HFF-Myc (cell line): ENCODE measurements at places on chromosomes 7 and 10.

DNA sequence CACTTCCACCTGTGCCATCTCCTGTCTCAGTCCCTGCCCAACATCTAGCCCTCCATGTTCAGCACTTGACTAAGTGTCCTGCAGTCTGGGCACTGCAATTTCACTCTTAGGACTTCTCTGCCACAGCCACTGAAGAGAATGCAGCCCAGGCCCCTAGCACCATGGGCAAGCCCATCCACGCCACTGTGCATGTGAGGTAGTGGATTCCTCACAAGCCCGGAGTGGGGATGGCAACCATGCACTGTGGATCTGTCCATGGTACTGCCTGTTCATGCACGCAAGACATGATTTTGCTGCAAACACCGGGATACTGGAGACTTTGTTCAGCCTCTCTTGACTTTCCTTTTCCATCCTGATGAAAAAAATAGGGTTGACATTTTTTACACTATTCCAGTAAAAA, 12.3 kb downstream of the DDC start:
- no peak for DNase-seq

DNA sequence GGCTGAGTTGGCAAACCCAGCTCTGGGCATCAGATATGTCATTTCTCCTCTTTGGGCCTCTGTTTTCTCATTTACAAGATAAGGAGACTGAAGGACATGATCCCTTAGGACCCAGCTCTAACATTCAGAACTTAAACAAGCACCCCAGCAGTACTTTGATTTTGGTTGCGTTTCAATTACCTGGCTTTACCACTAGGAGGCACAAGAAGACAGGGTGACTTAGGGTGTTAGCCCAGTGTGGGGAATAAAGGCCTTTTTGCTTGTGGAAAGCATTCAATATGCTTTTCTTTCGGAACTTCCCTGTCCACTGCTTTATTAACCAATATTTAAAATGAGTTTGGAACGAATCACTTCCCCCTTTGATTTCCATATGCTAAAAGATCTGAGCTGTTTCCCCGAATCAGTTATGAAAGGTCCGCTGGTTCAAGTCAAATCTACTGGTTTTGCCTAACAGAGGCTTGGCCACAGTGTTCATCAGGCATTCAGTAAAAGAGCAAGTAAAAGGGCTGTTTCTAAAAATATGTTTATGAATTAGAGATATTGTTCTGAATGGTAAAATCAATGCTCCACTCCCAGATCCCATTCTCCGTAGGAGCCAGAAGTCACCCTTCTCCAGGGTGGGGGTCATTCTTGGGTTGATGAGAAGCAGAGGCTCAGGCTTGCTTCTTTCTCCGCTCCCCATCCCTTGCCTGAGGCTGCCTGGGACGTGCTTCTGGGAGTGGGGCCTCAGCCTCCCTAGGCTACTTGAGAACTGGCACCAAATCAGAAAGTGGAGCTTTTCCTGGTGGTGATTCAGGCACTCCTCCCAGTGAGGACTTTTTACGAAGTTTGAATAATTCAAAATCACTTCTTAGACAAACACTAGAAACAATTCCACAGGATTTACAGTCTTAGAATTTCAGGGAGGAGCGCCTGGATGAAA, 105.5 kb downstream of the MYOF start:
- DNase-seq: peak; percentile 74

- DNase-seq: no peak
These were observed 87.8 kb downstream of the LANCL2 start for GRCh38 chr7:55452971-55453370.

GRCh38 chr7:71710442-71710841, 578.5 kb downstream of the GALNT17 start:
- no peak for DNase-seq

DNA sequence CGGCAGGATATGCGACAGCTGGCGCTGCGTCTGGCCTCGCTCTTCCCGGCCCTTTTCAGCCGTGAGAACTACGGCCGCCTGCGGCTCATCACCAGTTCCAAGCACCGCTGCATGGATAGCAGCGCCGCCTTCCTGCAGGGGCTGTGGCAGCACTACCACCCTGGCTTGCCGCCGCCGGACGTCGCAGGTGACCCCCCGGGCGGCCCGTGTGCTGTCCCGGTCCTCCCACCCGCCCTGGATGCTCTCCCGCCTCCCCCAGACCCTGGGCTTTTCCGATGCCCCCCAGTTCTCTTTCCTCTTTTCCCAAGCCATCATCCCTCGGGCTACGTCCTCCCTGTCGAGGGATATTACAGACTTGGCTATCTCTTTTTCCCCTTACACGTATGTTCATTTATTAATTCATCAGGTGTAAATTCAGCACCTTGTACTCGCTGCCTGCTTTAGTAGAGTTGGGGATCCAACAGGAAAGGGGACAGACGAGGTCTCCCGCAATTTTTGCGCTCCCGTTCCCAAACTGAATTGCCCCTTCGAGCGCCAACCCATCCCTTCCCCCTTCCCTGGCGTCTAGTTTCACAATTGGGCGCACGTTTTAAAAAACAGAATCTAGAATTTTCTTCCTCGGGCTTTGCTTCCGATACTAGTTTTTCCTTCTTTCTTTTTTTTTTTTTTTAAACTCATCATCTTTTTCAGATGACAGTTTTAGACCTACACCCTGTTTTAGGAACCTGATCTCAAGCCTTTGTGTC, 846 bp downstream of the MINPP1 start:
- no peak for DNase-seq

DNA sequence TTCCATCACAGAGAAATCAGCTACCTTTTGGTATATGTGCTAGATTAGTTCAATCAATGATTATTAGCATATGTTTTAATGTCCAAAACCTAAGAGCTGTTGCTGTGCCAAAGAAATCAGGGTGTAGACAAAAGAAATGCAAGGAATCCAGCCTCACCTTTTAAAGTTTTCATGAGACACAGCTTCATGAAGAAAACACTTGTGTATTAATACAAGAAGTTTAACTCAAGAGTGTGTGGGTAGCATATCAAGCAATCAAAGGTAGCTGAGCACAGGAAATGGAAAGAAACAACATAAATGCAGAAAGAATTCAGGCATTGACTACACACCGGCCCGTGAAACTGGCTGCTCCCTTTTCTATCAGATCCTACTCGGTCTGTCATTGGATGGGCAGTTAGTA, 76.0 kb upstream of the CAV2 start:
- DNase-seq: no peak

GRCh38 chr10:84336406-84337090, 8.2 kb downstream of the CCSER2 start:
- DNase-seq: no peak

GRCh38 chr7:18927134-18927533, 190.3 kb downstream of the TWIST1 start:
- DNase-seq: no peak

DNA sequence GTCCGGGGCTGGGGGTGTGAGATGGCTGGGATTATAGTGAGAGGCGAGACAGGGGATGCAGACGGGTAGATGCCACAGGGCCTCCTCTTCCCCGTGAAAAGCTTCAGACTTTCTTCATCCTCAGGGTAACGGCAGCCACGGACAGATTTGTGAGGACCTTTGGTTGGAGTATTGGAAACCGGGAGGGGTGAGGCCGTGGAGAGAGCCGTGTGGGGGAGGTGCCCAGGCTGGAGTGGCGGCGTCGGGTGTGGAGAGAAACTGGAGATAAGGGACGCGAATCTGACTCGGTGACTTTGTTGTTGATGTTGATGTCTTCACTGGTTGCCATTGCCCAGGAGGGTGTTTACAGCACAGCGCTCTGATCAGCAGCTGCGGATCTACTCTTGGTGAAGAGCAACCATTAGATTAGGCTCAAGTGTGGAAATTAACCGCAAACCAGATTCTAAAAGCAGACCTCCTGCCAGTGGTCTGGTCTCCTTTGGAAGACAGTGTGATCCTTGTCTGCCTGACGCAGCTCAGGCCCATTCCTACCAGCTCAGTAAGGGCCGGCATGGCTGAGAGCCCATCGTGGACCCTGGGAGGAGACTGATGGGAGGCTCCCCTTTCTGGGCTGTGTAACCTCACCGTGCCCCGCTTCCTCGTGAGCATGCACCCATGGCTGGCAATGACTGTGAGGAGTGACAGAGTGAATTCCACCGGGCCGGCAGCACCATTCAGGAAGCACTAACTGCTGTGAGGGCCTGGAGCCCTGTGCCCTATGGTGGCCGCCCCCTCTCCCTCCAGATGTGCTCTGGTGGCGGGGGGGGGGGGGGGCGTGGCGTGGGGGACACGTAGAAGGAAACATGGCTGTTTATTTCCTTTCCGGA, 90.3 kb downstream of the INPP5A start:
- peak; percentile 7 for DNase-seq

DNA sequence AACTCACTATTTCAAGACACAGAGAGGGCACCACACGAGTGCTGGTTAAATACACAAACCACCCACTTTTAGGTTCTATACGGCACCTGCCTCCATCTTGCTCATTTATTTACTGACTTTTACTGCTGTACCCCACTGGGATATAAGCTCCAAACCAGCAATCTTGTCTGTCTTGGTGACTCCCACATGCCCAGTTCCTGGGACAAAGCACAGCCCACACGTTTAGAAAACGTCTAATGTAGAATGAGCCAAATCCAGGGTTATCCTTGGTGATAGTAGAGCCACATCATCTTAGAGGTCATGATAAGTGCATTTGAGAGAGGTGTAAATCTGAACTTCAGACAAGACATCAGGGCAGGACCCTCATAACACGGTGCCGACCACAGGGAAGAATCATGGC, 73.5 kb downstream of the NUDCD3 start:
- no peak for DNase-seq

GRCh38 chr10:22672319-22673090, 41.9 kb downstream of the PIP4K2A start:
- DNase-seq: no peak

GRCh38 chr7:131950758-131951157, 394.3 kb upstream of the PODXL start:
- DNase-seq: no peak

DNA sequence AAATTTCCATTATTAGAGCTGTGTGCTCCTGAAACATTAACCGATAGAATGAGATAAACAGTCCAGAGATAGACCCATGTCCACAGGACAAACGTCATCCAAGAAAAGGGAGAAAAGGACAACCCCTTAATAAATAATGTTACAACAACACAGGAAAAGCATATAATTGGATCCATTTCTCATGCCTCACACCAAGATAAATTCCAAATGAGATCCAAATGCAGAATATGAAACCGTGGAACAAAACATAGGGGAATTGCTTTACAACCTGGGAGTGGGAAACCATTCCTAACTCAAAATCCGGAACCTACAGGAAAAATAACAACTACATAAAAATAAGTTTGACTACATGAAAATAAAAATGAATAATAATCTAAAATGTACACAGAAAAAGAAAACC, 22.4 kb upstream of the NEBL start:
- DNase-seq: no peak

DNA sequence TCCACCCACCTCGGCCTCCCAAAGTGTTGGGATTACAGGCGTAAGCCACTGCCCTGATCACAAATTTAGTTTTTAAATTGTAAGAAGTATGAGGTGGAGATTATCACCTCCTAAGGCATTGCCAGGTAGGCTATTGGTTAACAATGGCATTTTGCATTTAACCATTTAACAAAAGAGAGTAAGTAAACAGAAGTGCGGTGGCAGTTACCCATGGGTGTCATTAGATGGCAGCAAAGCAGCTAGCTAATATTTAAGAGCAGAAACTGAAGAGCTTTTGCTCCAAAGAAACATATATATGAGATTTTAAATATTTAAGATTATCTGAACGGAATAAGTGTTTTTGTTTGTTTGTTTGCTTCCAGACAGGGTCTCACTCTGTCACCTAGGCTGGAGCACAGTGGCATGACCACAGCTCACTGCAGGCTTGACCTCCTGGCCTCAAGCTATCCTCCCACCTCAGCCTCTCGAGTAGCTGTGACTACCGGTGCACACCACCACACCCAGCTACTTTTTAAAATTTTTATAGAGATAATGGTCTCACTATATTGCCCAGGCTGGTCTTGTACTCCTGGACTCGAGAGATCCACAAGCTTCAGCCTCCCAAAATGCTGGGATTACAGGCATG, 325.5 kb upstream of the C7orf33 start:
- no peak for DNase-seq

DNA sequence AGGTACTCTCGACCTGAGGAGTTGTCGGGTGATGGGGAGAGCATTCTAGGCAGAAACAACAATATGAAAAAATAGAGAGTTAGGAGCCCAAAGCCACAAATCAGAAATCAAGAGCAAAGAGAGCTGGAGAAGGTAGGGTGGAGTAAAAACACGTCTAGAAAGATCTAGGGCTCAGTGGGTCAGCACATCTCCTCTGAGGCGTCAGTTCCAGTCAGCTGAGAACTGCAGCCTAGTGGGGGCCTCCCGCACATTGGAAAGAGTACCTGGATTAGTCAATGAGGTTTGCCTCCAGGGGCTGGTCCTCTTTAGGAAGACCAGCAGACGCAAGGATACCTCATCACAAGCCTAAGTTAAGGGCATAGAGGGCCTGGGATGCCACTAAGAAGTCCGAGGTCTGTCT, 113.2 kb upstream of the LANCL2 start:
- no peak for DNase-seq

DNA sequence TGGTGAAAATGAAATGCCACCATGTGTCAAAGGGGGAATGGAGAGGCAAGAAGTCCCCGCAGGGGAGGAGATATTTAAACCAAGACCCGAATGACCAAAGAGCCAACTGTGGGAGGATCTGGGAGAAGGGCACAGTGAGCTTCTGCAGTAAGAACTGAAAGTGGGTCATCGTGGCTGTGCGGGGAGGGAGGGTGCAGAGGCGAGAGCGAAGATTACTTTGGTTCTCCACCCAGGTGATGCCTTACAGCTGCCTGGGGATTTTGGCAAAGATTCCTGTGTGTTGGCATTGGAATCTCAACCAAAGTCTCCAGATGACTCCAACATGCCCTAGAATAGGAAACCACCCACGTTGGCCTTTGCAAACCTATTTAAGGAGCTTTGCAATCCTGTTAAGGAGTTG, 44.2 kb upstream of the ADAM12 start:
- no peak for DNase-seq

- DNase-seq: no peak
These were observed 399.8 kb downstream of the HTR7 start for GRCh38 chr10:90458054-90458453.

- DNase-seq: no peak
These were observed 11.3 kb upstream of the FAM241B start for GRCh38 chr10:69618746-69619145.

GRCh38 chr10:97503406-97503805, 4.7 kb downstream of the UBTD1 start:
- no peak for DNase-seq

- DNase-seq: no peak
These were observed 1.4 kb downstream of the OTUD1 start for GRCh38 chr10:23439961-23440889.

GRCh38 chr7:69176841-69177240, 421.4 kb upstream of the AUTS2 start:
- no peak for DNase-seq

DNA sequence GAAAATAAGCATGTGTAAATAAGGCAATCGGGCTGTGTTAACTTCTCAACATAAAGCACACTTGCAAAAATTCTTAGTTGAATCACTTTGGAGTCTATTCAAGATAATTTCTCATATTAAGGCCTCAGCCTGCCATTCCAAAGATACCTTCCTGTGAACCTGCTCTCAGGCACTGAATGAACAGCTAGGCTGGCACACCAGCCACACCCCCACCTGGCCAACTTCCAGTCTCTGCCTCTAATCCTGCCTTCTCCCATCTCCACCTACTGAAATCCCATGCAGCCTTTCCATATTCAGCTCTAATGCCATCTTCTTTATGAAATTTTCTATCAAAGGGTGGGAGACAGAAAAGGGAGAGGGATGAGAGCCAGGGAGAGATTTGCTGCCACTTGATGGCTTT, 17.1 kb upstream of the MACROH2A2 start:
- DNase-seq: no peak
